ENCODE measurements at places on chromosomes 7 and 10. TPM values are rescaled to one million over a fixed set of nuclear protein-coding genes. Genes with fewer than 3 reads are reported as not detected.
A peak's percentile ranks its signal among the peaks of the same experiment; 100 is the strongest.

DNA sequence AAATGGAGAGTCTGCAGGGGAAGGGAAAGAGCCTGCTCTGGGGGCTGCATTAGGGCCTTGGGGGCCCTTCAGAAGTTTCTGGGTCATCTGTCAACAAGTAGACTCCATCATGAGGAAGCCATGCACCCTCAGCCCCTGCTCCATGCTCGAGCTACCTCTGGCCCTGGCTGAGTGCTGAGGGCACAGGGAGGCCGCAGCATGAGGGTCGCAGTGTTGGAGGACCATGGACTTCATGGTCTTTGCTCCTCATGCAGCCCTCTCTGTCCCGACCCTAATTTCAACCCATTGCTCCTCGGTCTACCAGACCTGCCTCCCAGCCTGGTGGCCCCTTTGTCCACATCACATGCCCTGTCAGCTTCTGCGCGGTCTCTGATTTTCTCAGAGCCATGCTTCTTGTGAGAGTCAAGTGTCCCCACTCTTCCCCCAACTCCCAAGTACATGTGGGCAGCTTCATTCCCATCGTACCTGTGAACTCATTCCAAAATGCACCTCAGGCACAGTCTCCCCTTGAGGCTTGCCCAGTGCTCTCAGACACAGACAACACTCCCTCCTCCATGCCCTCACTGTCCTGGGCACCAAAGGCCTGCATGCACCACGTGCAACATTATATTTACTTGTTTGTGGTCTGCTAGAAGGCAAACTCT is 14.7 kb downstream of the ZNF488 start:
- no peaks in the 10 kb centered on the region for H3K36me3 ChIP-seq
- H3K27ac ChIP-seq = no peak overlapping the region
- H3K4me1 ChIP-seq = no peaks in the 10 kb centered on the region
- DNase-seq = no peak
- no peaks in the 10 kb centered on the region for H3K27me3 ChIP-seq
- no peak overlapping the region for H3K4me3 ChIP-seq

GRCh38 chr7:100469227-100470044 is 5.4 kb upstream of the SPACDR start:
- DNase-seq = no peak
- peaks cover 85% of the 10 kb centered on the region for H3K36me3 ChIP-seq
- H3K27me3 ChIP-seq = no peaks in the 10 kb centered on the region
- peak overlapping the region; percentile 42 for H3K27ac ChIP-seq

- DNase-seq = no peak
- H3K27me3 ChIP-seq = no peaks in the 10 kb centered on the region
- H3K4me3 ChIP-seq = no peak overlapping the region
- no peak overlapping the region for H3K27ac ChIP-seq
- peaks cover 1% of the 10 kb centered on the region for H3K4me1 ChIP-seq
- no peaks in the 10 kb centered on the region for H3K36me3 ChIP-seq
These were observed 185.6 kb downstream of the PFKFB3 start for GRCh38 chr10:6388261-6388893.

- DNase-seq = no peak
- H3K36me3 ChIP-seq = no peaks in the 10 kb centered on the region
- peaks cover 79% of the 10 kb centered on the region for H3K4me1 ChIP-seq
- H3K27me3 ChIP-seq = no peaks in the 10 kb centered on the region
- no peak overlapping the region for H3K4me3 ChIP-seq
These were observed 402.9 kb upstream of the GALNT17 start for GRCh38 chr7:70728872-70729552.

GRCh38 chr10:72320676-72321247 is 34.0 kb downstream of the DNAJB12 start:
- no peak overlapping the region for H3K4me3 ChIP-seq
- DNase-seq = peak; percentile 42
- H3K27ac ChIP-seq = peak overlapping the region; percentile 95
- H3K4me1 ChIP-seq = peaks cover 100% of the 10 kb centered on the region

DNA sequence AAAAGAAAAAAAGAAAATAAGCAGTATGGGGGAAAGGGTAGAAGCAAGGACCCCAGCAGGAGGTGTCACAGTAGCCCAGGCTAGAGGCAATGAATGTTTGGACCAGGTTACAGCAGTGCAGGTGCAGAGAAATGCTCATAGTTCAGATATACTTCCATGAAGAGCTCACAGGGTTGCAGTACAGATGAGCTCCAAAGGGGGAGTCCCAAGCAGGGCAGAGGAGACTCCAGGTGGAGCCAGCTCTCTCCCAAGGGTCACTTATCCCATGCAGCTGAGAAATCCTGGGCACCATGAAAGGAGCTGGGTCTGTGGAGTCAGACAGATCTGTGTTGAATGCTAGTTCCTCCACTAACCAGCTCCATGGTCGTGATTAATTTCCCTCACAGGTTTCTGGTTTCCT is 174.9 kb downstream of the C7orf25 start:
- H3K27ac ChIP-seq = no peak overlapping the region
- no peaks in the 10 kb centered on the region for H3K36me3 ChIP-seq
- H3K27me3 ChIP-seq = no peaks in the 10 kb centered on the region
- H3K4me3 ChIP-seq = no peak overlapping the region
- H3K4me1 ChIP-seq = peaks cover 11% of the 10 kb centered on the region

DNA sequence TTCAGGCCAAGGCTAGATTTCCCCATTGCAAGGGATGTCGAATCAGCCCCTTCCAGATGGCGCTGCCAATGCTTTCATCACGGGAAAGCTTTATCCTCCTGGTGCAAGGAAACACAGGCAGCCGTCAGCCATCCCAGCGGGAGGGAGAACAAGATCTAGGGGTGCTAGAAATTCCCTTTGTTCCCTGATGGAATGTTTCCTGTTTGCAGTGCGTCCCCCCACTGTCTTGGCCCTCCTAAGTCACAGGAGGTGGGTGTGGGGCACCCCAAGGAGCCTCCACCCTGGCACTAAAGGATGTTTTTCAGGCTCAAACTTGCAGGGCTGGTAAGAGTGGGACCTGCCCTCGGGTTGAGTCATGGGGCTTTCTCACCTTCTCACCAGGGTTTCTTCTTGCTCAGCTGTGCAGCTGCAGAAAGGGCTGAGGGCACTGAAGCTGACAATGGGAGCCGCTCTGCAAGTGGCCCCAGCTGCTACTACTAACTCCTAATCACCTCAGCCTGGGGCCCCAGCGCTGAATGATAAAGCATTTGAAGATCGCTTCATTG is 103.6 kb downstream of the PRPF18 start:
- H3K4me1 ChIP-seq = peaks cover 34% of the 10 kb centered on the region
- H3K36me3 ChIP-seq = peaks cover 45% of the 10 kb centered on the region
- no peaks in the 10 kb centered on the region for H3K27me3 ChIP-seq
- no peak for DNase-seq
- no peak overlapping the region for H3K4me3 ChIP-seq
- H3K27ac ChIP-seq = peak overlapping the region; percentile 60

STARD3NL gene
- total RNA-seq = 21.2 TPM

PPP1R17 gene
- total RNA-seq = not detected

DNA sequence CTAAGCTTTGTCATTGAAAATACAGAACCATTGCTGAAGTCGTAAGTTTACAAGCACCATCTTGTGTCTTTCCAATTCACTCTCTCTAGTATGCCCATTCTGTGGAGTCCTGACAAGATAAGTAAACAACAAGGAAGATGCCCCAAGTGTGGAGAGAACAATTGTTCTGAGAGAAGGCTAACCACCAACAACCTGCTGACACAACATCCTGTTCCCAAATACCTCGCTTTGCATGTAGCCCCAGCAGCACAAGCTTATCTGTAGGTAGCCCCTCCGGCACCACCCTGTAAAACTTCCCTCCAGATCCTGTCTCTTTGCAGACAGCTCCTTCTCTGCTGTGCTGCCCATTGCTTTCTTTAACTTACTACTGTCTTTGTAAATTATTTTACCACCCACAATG is 233.3 kb upstream of the AOAH start:
- no peaks in the 10 kb centered on the region for H3K4me1 ChIP-seq
- H3K36me3 ChIP-seq = no peaks in the 10 kb centered on the region
- no peaks in the 10 kb centered on the region for H3K27me3 ChIP-seq
- no peak overlapping the region for H3K4me3 ChIP-seq

DNA sequence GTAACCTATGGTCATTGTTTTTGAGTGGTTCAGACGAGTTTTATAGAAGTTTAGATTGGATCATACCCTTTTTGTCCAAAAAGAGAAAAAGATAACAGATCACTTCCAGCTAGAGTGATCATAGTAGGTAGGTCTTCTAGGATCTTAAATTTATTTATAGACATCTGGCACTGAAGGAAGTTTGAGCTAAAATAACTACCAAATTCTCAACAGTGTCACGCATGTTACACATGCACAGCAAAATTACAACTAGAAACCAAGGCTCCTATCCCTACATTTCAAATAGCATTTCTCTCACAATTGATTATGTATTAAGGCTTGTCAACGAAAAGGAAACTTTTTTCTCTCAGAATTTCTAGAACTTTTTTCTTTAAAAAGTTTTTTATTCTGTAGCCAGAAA is 2.3 kb downstream of the CALU start:
- peak overlapping the region; percentile 96 for H3K27ac ChIP-seq
- peaks cover 13% of the 10 kb centered on the region for H3K4me1 ChIP-seq
- DNase-seq = no peak
- no peak overlapping the region for H3K4me3 ChIP-seq

GRCh38 chr7:151398446-151399304 is 11.2 kb downstream of the WDR86 start:
- no peaks in the 10 kb centered on the region for H3K27me3 ChIP-seq
- no peaks in the 10 kb centered on the region for H3K36me3 ChIP-seq
- H3K4me3 ChIP-seq = no peak overlapping the region
- peaks cover under 1% of the 10 kb centered on the region for H3K4me1 ChIP-seq
- H3K27ac ChIP-seq = no peak overlapping the region

GPRIN2 gene
- 8.2 TPM for total RNA-seq

HOXA2 gene
- 1.5 TPM for total RNA-seq

DNA sequence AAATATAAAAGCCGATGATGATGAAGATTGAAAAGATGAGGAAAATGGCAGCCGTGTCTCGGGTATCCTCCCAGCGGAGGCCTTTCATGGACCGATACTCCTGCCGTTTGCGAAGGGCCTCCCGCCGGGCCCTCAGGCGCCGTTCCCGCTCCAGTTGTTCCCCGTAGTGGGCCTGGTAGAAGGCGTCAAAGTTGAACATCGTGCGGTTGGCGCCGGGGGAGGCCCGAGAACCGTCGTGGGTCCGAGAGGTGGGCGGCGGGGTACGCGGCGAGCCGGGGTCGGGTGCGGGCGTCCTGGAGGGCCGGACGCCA is 553 bp downstream of the DNAJC30 start:
- H3K4me3 ChIP-seq = peak overlapping the region; percentile 87
- no peaks in the 10 kb centered on the region for H3K36me3 ChIP-seq
- no peaks in the 10 kb centered on the region for H3K27me3 ChIP-seq
- DNase-seq = no peak
- peaks cover 53% of the 10 kb centered on the region for H3K4me1 ChIP-seq
- peak overlapping the region; percentile 78 for H3K27ac ChIP-seq

DNA sequence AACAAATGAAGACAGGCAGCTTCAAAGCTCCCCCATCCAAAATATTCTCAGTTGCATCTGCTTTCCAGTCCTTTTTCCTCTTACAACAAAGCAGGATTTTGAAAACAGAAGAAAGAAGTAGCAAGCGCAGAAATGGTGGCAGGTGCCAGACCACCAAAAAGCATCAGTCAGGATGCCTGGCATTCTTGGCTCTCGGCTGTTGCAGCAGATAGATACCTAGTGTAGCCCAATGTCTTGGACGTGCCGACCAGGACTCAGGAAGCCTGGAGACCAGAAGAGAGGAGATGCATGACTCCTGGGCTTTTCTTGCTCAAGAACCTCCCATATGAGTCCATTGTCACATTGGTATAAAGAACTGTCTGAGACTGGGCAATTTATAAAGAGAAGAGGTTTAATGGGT is 115.2 kb downstream of the RAB18 start:
- DNase-seq = no peak
- no peaks in the 10 kb centered on the region for H3K27me3 ChIP-seq
- no peaks in the 10 kb centered on the region for H3K4me1 ChIP-seq
- H3K36me3 ChIP-seq = no peaks in the 10 kb centered on the region

METTL2B gene
- 26.6 TPM for total RNA-seq

DNA sequence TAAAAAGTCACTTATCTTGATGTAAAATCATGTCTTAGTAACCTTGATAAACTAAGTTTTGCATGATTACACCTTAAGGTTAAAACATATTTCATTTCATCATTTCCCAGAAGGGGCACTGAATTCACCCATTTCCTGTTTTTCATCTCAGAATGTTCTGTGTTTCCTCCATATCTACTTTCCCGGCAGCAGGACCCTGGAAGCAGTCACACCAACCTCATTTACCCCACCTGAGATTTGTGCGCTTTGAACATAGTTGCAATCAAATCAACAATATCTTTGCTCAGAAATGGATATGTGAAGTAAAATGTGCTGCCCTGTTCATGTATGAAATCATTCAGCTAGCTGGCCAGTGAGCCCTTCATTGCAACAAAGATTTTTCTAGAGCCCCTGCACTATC is 46.8 kb downstream of the IKZF1 start:
- H3K4me3 ChIP-seq = no peak overlapping the region
- no peak for DNase-seq
- H3K36me3 ChIP-seq = no peaks in the 10 kb centered on the region
- peak overlapping the region; percentile 65 for H3K27ac ChIP-seq
- no peaks in the 10 kb centered on the region for H3K27me3 ChIP-seq

GRCh38 chr7:148570510-148570909 is 20.1 kb upstream of the C7orf33 start:
- no peaks in the 10 kb centered on the region for H3K4me1 ChIP-seq
- no peak overlapping the region for H3K27ac ChIP-seq
- DNase-seq = no peak
- H3K27me3 ChIP-seq = no peaks in the 10 kb centered on the region

HMX2 gene
- total RNA-seq = not detected

DNA sequence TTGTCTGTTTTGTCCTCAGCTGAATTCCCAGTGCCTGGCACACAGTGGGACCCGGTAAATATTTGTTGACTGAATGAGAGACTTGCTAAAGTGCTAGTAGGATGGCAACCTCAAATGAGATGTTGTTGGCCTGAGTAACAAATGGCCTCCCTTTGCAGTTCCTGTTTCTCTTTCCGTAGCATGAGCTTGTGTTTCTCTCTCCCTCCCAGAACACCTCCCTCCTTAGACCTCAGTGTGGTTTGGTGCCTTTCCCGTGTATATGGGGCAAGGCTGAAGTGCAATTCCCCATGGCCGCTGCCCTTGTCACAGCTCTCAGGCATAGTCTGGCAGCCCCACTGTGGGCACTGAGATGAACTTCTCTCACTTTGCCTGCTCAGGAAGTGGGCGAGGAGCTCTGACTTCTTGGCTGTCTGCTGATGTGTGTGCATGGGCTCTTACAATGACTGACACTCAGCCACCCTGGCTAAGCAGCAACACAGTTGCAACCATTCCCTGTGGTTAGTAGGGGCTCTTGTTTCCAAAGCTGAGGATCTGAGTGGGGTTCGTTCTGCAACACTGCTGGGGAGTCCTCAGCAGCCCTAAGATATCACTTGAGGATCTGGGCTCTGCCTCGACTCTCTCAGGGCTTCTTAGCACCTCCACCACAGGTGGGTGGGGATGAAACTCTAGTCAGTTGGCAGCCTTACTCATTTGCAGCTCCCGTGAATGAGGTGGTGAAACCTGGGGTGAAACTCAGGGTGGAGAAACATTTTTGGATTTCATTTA is 136.1 kb downstream of the ICA1 start:
- H3K4me1 ChIP-seq = no peaks in the 10 kb centered on the region
- no peaks in the 10 kb centered on the region for H3K27me3 ChIP-seq
- no peak overlapping the region for H3K27ac ChIP-seq
- no peak overlapping the region for H3K4me3 ChIP-seq
- peak; percentile 5 for DNase-seq

GRCh38 chr7:143287339-143287934 is 714 bp upstream of the CASP2 start:
- peak overlapping the region; percentile 88 for H3K27ac ChIP-seq
- H3K4me1 ChIP-seq = peaks cover 16% of the 10 kb centered on the region
- no peaks in the 10 kb centered on the region for H3K27me3 ChIP-seq
- peaks cover 13% of the 10 kb centered on the region for H3K36me3 ChIP-seq
- no peak for DNase-seq

GRID1 gene
- total RNA-seq = 0.76 TPM
